HepG2 (cell line): ENCODE measurements at places on chromosomes 6 and 20. TPM values are rescaled to one million over a fixed set of nuclear protein-coding genes. Genes with fewer than 3 reads are reported as not detected.

GPR6 gene
- not detected in 2 replicates for total RNA-seq

MAP7 gene
- total RNA-seq = 0.04 and 0.07 TPM in 2 replicates

PAX1 gene
- total RNA-seq = not detected in 2 replicates

DNA sequence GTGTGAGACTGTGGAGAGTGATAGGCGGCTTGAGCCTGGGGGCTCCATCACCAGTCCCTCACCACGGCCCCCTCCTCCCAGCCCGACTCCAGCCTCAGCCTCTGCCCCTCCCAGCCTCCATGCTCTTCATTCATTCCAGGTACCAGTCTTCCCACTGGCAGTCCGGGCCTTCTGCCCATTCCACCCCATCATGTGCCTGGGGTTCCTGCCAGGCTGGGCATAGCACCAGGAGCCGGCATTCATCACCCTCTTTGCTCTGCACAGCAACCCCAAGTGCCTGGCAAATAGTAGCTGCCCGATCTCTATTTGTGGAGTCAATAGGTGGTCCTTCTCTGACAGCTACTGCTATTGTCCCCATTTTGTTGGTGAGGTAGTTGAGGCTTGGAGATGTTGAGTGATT is 39.6 kb upstream of the GTSF1L start:
- DNase-seq = no peak

- DNase-seq = no peak
Measured at GRCh38 chr20:18132663-18133062, 5.0 kb upstream of the KAT14 start.

DNA sequence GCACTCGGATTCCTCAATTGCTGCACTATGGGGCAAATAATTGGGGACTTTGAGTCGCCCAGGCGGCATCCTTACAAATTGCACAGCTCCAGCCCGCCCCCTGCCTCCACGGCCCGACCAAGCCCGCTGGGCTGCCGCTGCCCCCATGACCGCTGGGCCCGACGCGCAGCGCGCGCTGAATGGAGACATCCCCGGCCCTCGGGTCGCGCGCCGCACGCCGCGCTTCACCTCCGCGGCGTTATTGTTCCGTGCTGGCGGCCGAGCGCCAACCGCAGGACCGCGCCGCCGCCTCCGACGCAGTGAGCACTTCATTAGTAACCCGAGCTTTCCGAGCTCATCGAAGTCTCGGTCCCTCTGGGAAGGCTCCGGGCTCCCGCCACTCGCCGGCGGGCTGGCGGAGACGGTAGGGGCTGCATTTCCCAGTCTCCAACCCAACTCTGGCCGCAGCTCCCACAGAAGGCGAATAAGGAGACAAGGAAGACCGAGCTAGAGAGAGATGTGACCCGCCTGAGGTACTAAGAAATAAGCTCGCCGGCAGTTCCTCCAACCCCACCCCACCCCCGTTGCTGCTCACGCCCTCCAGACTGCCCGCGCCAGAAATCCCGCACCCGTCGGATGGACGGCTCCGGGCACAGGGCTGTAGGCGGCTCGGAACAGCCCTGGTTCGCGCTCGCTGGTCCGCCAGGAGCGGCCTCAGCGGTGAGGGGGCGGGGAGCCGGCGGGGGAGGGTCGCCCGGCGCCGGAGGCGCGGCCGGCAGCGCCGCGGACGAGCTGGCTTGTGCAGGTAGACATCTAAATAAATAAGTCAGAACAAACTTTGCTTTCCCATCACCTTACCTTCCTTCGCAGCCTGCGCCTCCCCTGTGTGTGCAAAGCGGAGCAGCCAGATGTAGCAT is 703 bp downstream of the EPHA7 start:
- DNase-seq = no peak

DNA sequence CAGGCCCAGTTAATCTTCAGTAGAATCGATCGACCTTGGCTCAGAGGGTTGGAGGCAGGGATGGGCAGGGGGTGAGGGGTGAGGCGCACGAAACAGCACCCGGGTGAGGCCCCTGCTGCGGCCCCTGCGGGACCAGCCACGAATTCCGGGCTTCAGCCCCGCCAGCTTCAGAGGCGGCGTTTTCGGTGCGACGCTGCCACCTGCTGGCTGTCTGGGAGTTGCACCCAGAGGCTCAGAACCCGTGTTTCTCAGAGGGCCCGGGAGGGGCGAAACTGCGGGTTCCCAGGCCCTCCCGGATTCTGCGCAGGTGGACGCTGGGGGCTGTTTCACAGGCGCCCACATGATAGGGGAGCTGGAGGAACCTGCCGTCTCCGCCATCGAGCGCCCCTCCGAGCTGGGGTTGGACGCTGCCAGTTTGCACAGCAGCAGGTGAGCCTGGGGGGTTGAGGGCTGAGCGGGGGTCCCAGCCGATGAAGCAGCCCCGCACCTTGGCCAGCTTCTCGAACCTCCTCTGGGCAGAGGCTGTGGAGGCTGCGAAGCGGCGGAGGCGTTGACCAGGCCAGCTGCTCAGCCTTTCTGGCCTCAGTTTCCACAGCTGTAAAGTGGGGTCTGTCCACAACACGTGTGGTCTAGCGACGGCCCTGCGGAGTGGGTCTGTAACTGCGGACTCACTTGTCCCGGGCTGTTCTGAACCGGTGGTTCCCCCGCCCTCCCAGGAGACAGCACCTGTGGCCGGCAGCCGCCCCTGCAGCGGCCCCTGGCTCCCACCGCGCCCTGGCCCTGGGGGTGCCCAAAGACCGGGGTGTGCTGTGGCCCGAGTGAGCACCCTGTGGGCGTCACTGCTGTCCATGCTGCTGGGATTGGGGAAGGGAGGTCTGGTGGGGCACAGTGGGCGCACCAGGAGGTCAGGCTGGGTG is 2.5 kb upstream of the BHLHE23 start:
- DNase-seq = peak; percentile 63

DNA sequence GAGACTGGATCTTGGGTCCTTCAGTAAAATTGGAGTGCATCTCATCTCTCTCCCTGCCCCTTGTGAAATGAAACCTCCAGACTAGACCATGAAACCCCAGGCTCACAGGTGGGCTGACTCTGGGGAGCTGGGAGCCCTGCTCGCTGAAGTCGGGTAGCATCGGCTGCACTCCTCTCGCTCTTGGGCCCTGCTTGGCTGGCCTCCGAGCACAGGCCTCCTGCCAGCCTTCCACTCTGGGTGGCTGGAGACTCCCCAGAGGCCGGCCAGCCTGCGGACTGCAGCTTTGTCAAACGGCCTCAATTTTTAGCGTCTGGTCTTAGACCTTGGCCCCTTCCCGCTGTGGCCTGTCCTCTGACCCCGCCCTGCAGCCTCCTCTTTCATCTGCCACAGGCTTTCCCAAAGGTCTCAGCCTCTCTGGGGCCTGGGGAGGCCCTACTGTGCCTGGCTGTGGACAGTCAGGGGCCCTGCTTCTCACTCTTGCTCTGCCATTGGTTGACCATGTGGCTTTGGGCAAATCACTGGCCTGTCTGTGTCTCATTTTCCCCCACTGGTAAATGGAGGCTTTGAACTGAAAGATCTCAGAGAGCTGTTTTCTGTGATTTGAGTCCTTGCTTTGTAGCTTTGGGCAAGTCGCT is 45.1 kb downstream of the SRC start:
- peak; percentile 93 for DNase-seq

DNA sequence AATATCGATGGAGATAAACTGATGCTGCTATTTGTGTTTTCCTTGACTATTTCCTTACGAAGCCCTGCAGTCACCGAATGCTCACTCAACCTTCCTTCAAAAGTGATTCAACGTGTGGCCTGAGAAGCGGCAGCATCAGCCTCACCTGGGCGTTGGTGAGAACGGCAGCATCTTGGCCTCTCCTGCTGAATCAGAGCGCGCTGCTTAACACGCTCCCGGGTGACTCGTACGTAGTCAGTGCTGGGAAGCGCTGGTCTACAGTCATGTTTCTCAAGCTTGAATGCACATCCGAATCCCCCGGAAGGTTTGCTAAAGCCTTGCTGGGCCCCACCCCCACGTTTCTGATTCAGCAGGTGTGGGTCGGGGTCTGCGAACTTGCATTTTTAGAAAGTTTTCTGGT is 214.1 kb upstream of the RREB1 start:
- DNase-seq = no peak

GRCh38 chr6:3287976-3288707 is 29.4 kb downstream of the PSMG4 start:
- DNase-seq = no peak

GRCh38 chr20:58503668-58504067 is 11.5 kb downstream of the APCDD1L start:
- DNase-seq = no peak

- DNase-seq = no peak
Measured at GRCh38 chr6:139256087-139256486, 35.7 kb downstream of the TXLNB start.

DNA sequence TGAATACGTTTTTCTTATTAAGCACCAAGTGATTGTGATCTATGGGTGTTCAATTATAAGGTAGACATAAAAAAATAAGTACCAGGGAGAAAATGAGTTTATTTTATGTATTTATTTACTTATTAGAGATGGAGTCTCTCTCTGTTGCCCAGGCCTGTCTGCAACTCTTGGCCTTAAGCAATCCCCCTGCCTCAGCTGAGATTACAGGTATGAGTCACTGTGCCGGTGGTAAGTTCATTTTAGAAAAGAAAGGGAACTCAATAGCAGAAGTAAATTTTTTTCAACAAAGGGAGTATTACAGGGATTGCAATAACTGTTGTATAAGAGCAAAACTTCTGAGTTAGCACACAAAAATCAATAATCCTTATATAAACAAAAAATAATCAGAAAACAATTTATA is 98.7 kb upstream of the FUT9 start:
- peak; percentile 3 for DNase-seq

DNA sequence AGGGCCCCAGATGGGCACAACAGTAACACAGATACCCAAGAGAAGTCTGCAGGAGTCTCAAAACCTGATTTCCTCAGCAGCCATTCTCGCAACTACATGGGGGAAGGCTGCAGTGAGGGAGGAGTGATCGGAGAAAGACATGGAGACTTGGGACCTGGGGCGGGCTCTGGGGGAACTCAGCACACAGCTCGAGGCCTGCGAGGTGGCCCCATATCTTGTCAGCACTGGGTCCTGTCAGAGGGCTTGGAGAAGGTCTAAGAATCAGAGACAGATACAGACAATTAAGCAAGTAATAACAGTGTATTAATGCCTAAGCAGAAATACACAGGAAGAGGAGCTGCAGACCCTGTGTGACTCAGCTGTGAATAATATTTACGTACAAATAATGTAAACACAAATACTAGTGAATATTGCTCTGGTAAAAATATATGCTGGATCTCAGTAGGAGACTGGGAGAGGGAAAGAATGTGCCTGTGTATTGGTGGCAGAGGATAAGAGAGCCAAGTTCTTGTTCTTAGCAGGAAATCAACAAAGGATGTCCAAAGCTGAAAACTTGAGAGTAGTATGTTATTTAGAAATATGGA is 336.2 kb downstream of the ZFAND3 start:
- DNase-seq = no peak

GRCh38 chr6:143160439-143161220 is 99.9 kb downstream of the AIG1 start:
- no peak for DNase-seq

DNA sequence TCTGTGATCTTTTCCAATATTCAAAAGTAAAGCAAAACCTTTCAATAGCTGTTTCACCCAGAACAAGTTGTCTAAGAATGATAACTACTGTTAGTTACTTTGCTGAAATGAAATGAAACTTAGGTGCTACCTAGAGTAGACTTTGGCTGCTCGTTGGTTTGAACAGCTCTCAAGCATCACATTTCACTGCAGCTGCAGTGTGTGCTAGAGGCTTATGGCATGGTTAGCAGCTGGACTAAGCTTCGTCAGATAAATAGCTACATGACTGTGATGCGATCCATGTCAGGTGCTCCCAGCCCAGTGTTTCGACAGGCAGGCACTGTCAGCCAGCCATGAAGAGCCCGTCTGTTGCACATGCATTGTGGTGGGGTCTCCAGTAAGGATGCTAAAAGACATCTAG is 201.1 kb downstream of the TFAP2B start:
- DNase-seq = no peak

DNA sequence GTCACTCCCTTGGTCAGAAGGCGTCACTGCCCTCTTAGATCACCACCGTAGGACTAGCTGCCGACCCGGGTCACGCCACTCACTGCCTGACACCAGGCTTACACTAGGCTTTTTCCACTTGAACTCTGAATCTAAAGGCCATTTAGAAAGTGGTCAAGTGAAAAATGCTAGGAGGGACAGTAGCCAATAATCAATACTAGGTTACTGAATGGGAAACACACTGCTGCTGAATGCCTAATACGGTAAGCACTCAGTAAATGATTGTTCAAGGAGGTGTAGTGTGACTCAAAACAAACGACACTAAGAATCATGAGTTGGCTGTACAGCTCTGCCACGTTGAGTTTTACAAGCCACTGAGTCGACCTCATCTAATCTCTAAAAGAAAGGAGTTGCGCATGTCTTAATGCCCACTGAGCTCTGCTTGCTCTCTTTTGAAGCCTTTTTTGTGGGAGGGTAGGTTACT is 760 bp upstream of the IBTK start:
- peak; percentile 90 for DNase-seq

GRCh38 chr20:32762754-32763201 is 593 bp downstream of the DNMT3B start:
- DNase-seq = no peak

- no peak for DNase-seq
Measured at GRCh38 chr20:46176739-46177378, 58.7 kb downstream of the CD40 start.

- no peak for DNase-seq
Measured at GRCh38 chr20:55253781-55254180, 751.5 kb downstream of the CBLN4 start.
